ENCODE measurements at places on chromosomes 3 and 15.

DNA sequence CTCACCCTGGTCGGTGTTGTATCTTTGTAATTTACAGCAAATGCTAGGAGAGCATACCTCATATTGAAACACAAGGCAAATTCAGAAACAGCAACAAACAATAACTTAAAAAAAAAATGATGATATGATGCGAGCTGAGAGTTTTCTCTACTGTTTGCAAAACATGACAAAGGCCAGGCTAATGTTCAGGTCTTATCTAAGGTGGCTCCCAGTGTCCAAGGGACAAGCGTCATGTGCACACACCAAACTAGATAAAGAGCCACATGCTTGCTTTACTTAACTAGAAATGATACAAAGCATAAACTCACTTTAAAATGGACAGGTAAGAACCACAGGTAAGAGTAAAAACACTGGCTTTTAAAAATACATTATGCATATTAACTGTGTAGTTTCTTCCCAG, 375.9 kb downstream of the FOXP1 start:
- no peak for DNase-seq

GRCh38 chr15:38996111-38996631, 431.6 kb upstream of the RASGRP1 start:
- DNase-seq: no peak

- no peak for DNase-seq
Observed at GRCh38 chr3:149435996-149436885, 38.3 kb upstream of the TM4SF4 start.

GRCh38 chr3:3726549-3726948, 72.7 kb upstream of the LRRN1 start:
- DNase-seq: no peak

DNA sequence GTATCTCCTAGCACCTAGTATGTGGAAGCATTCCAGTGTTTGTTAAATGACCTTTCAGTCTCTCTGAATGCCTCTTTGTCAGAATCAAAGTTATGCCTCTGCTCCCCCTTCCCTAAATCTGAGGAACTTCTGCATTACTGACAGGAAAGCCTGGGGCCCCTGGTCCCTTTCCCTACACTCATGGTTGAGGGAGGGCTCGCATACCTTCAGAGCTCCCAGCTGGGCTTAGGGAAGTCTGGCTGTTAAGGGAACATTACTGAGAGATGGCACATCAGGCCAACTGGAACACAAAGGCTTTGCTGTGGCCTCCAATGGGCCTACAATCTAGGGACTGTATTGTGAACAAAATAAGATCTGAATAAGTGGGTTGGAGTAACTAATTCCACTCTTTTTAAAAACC, 10.3 kb downstream of the PKM start:
- DNase-seq: no peak

DNA sequence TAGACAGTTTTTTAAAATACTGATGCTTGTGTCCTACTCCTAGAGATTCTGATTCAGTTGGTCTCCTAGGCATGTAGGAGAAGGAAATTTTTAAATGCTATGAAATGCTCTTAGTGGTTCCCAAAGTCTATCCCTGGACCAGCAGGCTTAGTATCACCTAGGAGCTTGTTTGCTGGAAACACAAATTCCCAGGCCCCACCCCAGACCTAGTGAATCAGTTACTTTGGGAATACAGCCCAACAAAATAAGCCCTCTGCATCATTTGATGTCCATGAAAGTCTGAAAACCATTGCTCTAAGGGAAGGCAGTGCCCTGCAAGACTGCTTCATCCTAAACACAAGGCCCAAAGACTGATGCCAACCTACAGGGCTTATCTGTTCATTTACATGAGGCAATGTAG, 36.3 kb downstream of the CCNL1 start:
- no peak for DNase-seq

- DNase-seq: no peak
Observed at GRCh38 chr3:191848818-191849217, 387.9 kb downstream of the PYDC2 start.

DNA sequence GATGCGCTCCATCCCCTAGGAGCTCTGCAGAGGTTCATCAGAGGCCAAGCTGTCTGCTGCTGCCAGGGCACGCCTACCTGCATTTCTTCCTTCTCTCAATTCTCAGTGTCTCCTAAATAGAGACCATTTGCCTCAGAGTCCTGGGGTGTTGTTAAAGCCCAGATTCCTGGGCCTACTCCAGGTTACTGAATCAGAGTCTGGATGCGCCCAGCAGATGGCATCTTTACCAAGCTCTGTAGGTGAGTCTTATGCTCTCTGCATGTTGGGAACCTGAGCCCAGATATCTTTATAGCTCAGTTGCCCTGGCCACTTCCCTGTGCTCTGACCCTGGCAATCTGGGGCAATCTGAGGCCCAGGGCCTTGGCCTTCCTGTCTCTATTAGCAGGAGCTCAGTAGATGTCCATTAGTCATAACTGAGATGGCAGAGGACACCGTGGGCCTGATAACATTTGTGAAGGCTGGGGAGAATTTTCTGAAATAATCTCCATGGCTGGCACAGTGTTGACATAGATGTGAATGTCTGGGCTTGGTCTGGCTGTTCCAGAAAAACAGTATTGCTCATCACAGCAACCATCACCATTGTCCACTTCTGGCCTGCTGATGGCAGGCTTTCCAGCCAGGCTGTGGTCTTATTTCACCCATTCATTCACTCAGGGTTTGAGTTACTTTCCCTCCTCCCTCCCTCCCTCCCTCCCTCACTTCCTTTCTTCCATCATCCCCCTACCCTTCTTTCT, 13.3 kb upstream of the RBP1 start:
- DNase-seq: no peak

- DNase-seq: no peak
Observed at GRCh38 chr15:101135532-101136166, 116.2 kb downstream of the CHSY1 start.
